Peyer's patch (tissue), 4 donors: ENCODE measurements at places on chromosomes 4 and X.
A peak's percentile ranks its signal among the peaks of the same experiment; 100 is the strongest.

GRCh38 chr4:107359208-107359607 is 323.1 kb upstream of the DKK2 start:
- DNase-seq, result no peak

DNA sequence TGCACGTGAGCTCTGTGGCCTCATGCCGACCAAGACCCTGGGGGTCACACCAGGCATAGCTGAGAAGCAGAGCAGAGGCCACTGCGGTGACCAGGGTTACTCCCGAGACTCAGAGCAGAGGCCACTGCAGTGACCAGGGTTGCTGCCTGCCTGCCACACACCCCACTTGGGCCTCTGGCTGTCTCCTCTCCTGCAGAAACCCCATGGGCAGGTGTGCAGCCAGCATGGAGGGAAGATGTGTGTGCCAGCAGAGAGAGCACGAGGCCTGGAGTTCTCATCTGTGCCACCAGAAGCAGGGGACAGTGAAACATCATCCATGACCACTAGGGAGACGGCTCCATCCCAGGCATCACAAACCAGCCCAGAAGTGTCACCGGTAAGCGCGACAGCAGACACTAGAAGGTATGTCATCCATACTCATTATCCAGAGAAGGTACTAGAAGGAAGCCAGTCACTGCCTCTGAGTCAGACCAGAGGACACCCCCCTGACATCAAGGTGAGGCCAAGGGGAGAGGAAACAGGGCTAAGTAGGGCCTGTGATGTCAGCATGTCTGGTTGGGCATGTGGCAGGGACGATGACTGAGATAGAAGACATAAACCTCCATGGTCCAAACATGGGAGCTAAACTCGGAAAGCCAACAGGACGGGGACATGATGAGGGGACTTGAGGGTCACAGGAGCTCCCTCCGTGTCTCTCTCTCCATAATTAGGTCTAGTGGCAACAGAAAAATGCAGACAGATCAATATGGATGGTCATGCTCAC is 24.2 kb upstream of the SPON2 start:
- DNase-seq, result peak; percentile 44

- no peak for DNase-seq
Measured at GRCh38 chr4:76886848-76887441, 11.0 kb downstream of the SOWAHB start.

DNA sequence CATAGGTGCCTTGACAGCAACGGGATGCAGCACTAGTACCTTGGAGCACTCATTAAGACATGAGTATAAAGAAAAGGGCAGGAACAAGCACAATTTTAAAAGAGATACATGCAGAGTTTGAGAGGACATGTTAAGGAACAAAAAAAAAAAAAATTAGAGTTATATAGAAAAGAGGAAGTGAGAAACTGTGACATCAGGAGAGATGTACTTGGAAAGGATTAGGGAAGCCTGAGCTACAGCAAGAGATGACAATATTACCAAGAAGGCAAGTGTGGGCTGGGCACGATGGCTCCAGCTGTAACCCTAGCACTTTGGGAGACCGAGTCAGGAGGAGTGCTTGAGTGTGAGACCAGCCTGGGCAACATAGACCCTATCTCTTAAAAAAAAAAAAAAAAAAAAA is 37.4 kb downstream of the GPR143 start:
- DNase-seq, result no peak

DNA sequence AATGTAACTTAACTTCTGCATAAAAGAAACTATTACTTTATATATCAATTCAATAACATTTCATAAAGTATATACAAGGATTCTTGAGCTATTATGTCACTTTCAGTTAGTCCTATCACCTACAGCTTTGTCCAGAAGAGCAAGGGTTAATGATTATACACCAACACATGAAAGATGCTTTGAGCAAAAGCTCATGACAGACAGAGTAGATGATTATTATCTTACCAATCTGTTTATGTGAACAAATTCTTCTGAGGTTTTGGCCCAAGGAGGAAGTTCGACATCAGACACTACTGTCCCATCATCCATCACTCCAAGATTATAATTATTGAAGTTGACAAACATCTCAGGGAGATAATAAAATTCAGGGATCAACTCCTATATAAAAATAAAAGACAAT is 166.7 kb upstream of the MAB21L2 start:
- DNase-seq, result no peak

- DNase-seq, result no peak
Measured at GRCh38 chr4:55736605-55737183, 82.9 kb upstream of the EXOC1L start.

DNA sequence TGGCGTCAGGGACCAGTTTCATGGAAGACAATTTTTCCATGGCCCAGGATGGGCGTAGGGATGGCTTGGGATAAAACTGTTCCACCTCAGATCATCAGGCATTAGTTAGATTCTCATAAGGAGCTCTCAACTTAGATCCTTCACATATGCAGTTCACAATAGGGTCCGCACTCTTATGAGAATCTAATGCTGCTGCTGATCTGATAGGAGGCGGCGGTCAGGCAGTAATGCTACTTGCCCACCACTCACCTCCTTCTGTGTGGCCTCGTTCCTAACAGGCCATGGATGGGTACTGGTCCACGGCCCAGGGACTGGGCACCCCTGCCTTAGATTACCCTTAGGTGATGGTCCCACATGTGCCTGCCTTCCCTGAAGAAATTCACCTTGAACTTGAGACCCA is 28.8 kb upstream of the ENPP6 start:
- no peak for DNase-seq

DNA sequence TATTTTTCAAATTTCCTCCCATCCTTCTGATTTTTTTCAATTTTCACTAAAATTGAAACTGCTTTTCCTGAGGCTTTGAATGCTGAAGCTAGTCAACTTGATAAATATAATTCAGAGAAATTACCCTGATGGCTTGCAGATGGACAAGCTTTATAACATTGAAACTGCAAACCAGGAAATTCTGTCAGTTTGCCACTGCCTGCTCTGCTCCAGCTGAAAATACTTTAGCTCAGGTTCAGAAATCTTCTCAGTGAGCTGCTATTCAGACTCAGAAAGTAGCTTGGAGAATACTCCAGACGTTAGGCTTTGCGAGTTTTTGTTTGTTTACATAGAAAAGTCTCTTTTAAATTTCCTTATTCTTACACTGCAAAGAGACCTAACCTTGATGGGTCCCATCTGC is 1574.7 kb downstream of the STIM2 start:
- DNase-seq, result no peak

DNA sequence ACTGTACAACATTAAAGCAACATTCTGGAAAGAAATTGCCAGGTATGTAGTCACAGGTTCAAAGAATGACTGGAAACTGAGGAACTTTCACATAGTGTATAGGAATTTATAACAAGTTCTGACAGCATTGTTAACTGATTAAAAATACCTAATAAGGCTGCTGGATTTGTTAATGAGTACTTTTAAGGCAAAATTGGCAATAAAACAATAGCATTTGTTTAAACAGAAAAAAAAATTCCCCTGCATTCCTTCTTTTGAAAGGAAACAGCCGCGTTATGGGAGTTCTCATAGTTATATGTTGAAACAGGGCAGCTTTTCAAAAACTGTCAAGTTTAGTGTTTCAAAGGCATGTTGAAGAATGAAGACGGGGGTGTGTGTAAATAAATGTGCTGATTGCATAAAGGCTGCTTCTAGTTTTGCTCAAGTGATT is 282.5 kb upstream of the FAT1 start:
- no peak for DNase-seq

GRCh38 chr4:124321364-124321763 is 391.2 kb downstream of the ANKRD50 start:
- DNase-seq, result no peak

GRCh38 chr4:119629142-119629471 is 503 bp upstream of the PDE5A start:
- DNase-seq, result no peak

GRCh38 chr4:187618701-187619281 is 376.8 kb upstream of the ZFP42 start:
- no peak for DNase-seq

DNA sequence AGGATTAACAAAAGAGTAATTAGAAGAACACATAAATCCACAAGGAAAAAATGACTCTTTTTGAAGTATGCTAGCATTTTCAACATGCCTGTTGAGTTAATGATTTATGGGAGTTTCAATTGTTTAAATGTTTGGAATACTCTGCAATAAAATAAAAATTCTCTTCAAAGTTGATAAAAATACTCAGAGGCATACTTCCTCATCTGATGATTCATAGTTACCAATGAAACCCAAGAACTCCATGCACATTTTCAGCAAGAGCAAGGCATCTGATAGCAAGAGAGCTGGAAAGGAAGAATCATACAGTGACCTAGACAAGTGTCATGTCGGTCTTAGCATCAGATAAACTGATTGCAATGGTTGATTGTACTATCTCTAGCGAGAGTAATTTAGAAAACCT is 443.7 kb upstream of the ATOH1 start:
- DNase-seq, result no peak

DNA sequence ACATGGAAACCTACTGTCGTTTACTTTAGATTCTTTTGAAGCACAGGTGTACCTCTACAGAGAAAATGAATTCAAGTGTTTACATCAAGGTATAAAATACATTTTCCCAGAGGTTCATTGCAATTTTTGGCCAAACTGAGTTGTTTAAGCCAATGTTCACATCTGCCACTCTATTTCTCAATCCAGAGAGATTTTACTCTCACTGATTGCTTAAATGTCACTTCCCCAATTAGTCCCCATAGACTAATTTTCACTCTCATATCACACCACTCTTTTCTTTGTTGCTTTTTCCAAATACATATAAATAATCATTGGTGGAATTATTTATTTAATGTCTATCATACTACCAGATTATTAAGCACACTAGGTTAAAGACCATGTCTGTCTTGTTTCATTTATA is 271.8 kb downstream of the PPP3CA start:
- no peak for DNase-seq

- DNase-seq, result no peak
Measured at GRCh38 chr4:142282870-142283431, 563.1 kb downstream of the INPP4B start.

- DNase-seq, result no peak
Measured at GRCh38 chr4:156962528-156962974, 9.0 kb downstream of the PDGFC start.

DNA sequence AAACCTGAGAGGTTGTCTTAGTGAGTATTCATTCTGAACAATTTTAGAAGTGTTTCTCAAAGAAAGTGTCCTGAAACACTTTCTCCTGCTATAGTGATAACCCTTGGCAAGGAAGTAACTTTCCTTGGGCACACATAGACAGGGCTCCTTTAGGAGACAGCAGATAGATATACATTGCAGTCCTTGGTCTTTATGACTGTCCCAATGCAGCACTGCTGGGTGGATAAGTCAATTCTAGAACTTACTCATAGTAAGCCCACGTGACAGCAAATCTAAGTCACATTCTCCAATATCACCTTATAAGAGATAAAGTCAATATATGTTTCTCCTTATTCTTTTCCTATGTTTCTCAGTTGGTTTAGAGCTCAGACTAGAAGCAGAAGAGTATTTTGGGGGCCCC is 46.7 kb downstream of the GPRASP3 start:
- DNase-seq, result no peak

DNA sequence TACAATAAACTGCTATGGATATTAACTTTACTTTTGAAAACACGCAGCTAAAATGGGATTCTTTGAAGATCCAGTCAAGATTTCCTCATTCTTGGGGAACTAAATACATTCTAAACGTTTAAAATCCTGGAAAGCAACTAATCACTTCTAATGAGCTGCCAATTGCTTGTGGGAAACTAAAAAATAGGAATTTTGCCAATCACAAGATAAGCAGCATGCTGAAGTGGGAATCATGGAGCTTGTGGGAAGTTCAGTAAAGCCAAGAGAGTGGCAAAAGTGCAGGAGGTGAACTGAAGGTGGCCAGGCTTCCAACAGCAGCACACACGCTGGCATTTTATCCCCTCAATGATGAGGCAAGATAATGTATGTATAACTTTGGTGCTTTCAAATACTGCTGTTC is 133.0 kb downstream of the GPC3 start:
- DNase-seq, result no peak

DNA sequence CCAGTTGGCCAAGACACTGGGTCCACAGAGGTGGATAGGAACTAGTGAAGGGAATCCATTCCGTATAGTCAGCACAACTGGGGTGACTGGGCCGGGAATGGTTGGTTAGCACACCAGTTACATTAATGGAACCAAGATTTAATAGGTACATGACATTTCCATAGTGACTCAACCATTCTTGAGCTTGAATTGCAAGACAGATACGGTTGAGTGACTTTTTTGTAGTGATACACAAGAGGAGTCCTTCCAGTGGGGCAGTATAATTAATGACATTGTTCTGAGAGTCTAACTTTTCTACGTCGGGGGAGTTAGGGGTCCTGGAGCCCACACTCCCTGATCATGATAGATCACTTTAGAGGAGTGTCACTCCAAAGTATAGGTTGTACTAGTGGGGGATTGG is 211.6 kb upstream of the CXCL13 start:
- DNase-seq, result no peak

DNA sequence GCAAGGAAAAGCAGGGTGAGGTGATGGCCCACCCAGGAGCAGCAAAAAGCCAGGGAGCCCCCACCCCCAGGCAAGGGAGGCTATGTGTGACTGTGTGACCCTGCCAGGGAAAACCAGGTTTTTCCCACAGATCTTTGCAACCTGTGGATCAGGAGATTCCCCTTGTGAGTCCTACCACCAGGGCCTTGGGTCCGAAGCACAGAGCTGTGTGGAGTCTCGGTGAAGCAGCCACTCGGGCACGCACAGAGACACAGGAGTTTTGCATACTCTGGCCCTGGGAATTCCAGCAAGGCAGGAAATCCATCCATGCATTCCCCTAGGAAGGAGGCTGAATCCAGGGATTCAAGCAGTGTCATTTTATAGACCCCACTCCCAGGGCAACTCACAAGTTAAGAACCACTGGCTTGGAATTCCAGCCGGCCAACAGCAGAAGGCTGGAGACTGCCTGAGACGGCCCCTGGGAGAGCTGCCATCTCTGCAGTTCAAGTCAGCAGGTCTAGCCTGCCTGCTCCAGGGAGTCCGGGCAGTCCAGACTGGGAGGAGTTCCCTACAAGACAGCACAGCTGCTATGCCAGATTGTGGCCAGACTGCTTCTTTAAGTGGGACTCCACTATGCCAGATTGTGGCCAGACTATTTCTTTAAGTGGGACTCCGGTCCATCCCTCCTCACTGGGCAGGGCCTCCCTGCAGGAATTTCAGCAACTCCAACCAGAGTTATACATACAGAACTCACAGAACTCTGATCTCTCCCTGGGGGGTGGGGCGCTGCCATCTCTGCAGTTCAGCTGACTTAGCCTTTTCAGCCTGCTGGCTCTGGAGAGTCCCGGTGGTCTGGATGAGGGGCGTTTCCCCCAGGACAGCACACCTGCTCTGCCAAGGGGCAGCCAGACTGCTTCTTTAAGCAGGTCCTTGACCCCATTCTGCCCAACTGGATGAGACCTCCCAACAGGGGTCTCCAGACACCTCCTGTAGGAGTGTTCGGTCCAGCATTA is 85.1 kb upstream of the ADAD1 start:
- DNase-seq, result no peak
